Calu3 (cell line): ENCODE measurements at places on chromosomes 1 and 21. TPM values are rescaled to one million over a fixed set of nuclear protein-coding genes. Genes with fewer than 3 reads are reported as not detected.

YTHDF2 gene
- 106 and 117 TPM in 2 replicates for total RNA-seq

VANGL2 gene
- 2.0 and 2.3 TPM in 2 replicates for total RNA-seq

PADI2 gene
- 1.3 and 2.7 TPM in 2 replicates for total RNA-seq

ILDR2 gene
- 0.91 and 1.9 TPM in 2 replicates for total RNA-seq

CALML6 gene
- 0.59 and 1.3 TPM in 2 replicates for total RNA-seq

CENPF gene
- total RNA-seq = 118 and 144 TPM in 2 replicates

SLC35F3 gene
- total RNA-seq = 0.54 and 0.66 TPM in 2 replicates

RBM11 gene
- 0.81 and 1.7 TPM in 2 replicates for total RNA-seq

GNG12 gene
- 72.2 and 85.6 TPM in 2 replicates for total RNA-seq

EPHB2 gene
- total RNA-seq = 15.6 and 19.3 TPM in 2 replicates

NPPB gene
- total RNA-seq = not detected in 2 replicates

DNA sequence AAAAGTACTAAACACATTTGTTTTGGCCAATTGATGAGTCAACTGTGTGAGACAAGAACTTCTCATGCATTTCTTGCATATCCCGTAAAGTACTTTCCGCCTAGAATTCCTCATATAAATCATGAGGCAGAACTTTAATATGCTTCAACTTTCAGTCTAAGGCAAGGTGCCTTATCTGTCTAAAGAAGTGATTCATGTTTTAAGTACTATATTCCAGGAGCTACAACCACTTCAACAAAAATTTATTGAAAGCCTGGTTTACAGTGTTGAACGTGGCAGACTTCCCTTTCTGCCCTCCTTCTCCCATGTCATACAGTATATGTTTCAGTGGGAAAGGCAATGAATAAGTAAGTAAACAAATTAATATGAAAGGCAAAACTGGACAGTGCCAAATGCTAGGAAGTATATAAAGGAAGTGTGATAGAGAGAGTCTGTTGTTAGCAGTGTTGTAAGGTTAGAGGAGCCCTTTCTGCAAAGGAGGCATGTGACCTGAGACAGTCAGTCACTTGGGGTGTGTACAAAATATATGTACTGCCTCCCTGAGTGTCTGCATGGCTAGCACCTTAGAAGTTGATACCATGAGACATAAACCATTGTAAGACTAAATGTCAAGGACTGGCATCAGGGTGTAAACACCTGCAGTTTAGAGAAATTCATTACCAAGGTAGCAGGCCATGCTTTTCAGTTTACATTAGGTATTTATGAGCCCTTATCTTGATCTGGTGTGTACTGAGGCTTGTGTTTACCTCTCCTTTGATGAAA lies 362.2 kb downstream of the SRGAP2C start:
- no peak overlapping the region for H3K4me3 ChIP-seq
- no peaks in the 10 kb centered on the region for H3K4me1 ChIP-seq
- no peaks in the 10 kb centered on the region for H3K27me3 ChIP-seq
- no peak for DNase-seq
- H3K27ac ChIP-seq = no peak overlapping the region

- no peaks in the 10 kb centered on the region for H3K36me3 ChIP-seq
Measured at GRCh38 chr1:183730107-183730724, 74.7 kb upstream of the RGL1 start.

DNA sequence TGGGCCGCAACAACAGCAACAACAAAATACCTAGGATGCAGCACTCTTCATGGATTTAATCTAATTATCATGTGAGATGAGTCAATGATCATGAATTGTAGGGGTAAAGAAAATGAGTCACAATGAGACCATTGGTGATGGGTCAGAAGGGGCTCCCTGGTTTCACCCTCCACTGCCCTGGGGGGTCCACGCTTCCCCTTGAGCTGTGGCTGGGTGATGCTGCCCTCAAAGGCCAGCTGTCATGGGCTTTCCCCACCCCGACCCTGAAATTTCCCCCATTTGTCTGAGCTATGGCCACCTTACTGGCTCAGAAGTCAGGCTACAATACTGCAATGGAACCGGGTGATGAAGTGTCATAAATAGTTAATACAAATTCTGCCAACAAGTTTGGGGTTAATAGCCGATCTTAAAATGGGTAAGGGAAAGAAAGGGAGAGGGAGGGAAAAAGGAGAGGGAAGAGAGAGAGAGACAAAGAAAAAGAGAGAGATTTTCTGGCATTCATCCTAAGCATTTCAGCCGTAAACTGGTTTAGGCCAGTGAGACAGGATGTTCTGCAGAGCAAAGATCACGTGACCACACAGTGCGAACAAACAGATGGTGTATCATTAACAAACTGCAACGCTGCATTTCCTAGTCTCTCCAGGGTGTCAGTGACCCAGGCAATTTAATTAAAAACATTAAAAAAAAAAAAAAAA lies 143.4 kb upstream of the ERRFI1 start:
- H3K27me3 ChIP-seq = no peaks in the 10 kb centered on the region
- DNase-seq = peak; percentile 58
- peaks cover 13% of the 10 kb centered on the region for H3K4me1 ChIP-seq
- peaks cover 17% of the 10 kb centered on the region for H3K36me3 ChIP-seq
- peak overlapping the region; percentile 25 for H3K4me3 ChIP-seq
- H3K27ac ChIP-seq = peak overlapping the region; percentile 93

GRCh38 chr21:45432575-45433255 lies 27.8 kb downstream of the COL18A1 start:
- H3K27ac ChIP-seq = no peak overlapping the region
- H3K4me1 ChIP-seq = peaks cover 16% of the 10 kb centered on the region
- no peak for DNase-seq
- H3K27me3 ChIP-seq = no peaks in the 10 kb centered on the region
- peaks cover 5% of the 10 kb centered on the region for H3K36me3 ChIP-seq

- no peak for DNase-seq
- H3K4me1 ChIP-seq = no peaks in the 10 kb centered on the region
- no peak overlapping the region for H3K4me3 ChIP-seq
Measured at GRCh38 chr1:38191461-38191860, 144.9 kb upstream of the POU3F1 start.

DNA sequence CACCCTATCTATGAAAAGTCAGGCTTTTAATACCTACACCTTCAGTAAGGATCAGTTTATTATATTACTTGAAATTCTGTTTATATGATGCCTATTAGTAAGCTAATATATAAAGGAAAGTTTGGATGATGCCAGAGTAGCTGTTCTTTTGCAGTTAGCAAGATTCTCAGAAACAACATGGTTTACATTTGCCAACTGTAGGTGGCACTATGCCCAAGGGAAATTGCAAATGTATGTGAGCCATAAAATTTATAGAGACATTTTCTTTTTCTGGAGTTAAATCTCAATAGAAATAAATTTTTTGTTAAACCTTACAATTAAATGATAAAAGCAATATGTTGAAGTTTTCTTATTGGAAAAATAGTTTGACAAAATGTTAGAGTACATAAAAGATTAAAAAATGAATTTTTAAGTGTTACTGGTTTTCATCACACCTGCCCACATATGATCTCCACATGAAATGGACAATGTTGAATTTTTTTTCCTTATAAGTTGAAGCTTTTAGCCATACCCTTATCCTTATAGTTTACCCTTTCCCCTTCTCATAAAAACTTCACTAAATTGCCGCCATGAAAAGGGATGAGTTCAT lies 32.1 kb upstream of the EPHX4 start:
- no peaks in the 10 kb centered on the region for H3K36me3 ChIP-seq
- no peaks in the 10 kb centered on the region for H3K4me1 ChIP-seq
- H3K4me3 ChIP-seq = no peak overlapping the region

GRCh38 chr1:12548973-12549459 lies 69.0 kb downstream of the DHRS3 start:
- H3K36me3 ChIP-seq = peaks cover 33% of the 10 kb centered on the region
- DNase-seq = no peak
- H3K27me3 ChIP-seq = no peaks in the 10 kb centered on the region
- peak overlapping the region; percentile 37 for H3K4me3 ChIP-seq
- H3K4me1 ChIP-seq = peaks cover 31% of the 10 kb centered on the region

DNA sequence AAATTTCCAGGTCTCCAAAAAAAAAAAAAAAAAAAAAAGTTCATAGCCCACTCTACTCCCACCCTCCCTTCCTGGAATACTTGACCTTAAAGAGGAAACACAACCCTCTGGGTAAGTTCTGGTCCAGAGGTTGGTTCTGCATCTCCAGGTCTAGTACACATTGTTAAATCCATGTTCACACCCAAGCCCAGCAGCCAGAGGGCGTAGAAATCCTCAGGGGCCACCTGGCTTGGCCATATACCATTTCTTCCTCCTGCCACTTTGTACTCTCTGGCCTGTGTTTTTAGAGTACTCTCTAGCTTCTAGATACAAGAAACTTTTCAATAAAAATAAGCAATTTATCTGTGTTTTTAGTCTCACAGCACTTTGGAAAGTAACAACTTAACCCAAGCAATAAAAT lies 89.3 kb downstream of the PHTF1 start:
- DNase-seq = no peak
- H3K36me3 ChIP-seq = peaks cover 6% of the 10 kb centered on the region
- peaks cover 19% of the 10 kb centered on the region for H3K4me1 ChIP-seq

GRCh38 chr1:205681364-205681763 lies 1.1 kb upstream of the SLC45A3 start:
- H3K27ac ChIP-seq = peak overlapping the region; percentile 6
- peaks cover 21% of the 10 kb centered on the region for H3K4me1 ChIP-seq
- peaks cover 27% of the 10 kb centered on the region for H3K36me3 ChIP-seq
- H3K27me3 ChIP-seq = no peaks in the 10 kb centered on the region
- H3K4me3 ChIP-seq = peak overlapping the region; percentile 91

DNA sequence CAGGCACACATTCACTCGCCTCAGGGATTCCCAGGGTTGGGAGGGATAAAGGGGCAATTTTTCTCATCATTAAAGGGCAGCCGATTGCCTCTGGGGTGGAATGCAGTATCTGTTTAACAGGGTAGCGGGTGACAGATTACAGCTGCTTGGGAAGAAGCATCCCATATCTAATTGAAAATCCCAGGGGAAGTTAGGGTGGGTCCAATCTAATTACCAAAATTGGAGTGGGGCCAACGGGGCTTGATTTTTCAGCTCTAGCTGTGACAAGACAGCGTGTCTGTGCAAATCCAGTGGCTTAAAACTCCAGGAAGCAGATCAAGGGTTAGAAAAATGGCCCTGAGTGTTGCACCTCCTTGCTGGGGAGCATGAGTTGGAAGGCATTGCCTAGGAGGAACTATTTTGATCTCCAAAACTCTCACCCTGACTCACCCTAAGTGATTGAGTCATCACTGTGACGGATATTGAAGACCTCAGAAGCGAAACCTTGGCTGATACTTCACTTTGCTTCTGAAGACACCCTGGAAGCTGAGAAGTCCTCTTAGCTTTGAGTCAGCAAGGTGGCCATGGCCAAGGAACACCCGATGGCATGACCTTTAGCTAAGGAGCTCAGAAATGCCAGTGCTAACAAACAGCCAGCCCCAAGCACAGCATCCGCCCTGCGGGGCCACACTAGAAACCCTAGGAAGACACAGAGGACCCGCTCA lies 46.0 kb downstream of the GRHL3 start:
- no peak for DNase-seq
- H3K4me3 ChIP-seq = no peak overlapping the region
- H3K4me1 ChIP-seq = no peaks in the 10 kb centered on the region
- H3K27me3 ChIP-seq = no peaks in the 10 kb centered on the region
- no peaks in the 10 kb centered on the region for H3K36me3 ChIP-seq

GRCh38 chr21:31042080-31042464 lies 3.8 kb upstream of the KRTAP19-8 start:
- H3K27me3 ChIP-seq = peaks cover 9% of the 10 kb centered on the region
- no peak for DNase-seq
- no peaks in the 10 kb centered on the region for H3K4me1 ChIP-seq
- H3K4me3 ChIP-seq = no peak overlapping the region
- H3K36me3 ChIP-seq = no peaks in the 10 kb centered on the region
- no peak overlapping the region for H3K27ac ChIP-seq

- H3K27me3 ChIP-seq = no peaks in the 10 kb centered on the region
- no peak overlapping the region for H3K27ac ChIP-seq
- no peaks in the 10 kb centered on the region for H3K36me3 ChIP-seq
Measured at GRCh38 chr1:247740721-247741120, 2.3 kb downstream of the OR14K1 start.

GRCh38 chr1:169849346-169850022 lies 44.2 kb downstream of the SCYL3 start:
- DNase-seq = no peak
- H3K4me3 ChIP-seq = no peak overlapping the region
- no peak overlapping the region for H3K27ac ChIP-seq
- no peaks in the 10 kb centered on the region for H3K4me1 ChIP-seq

DNA sequence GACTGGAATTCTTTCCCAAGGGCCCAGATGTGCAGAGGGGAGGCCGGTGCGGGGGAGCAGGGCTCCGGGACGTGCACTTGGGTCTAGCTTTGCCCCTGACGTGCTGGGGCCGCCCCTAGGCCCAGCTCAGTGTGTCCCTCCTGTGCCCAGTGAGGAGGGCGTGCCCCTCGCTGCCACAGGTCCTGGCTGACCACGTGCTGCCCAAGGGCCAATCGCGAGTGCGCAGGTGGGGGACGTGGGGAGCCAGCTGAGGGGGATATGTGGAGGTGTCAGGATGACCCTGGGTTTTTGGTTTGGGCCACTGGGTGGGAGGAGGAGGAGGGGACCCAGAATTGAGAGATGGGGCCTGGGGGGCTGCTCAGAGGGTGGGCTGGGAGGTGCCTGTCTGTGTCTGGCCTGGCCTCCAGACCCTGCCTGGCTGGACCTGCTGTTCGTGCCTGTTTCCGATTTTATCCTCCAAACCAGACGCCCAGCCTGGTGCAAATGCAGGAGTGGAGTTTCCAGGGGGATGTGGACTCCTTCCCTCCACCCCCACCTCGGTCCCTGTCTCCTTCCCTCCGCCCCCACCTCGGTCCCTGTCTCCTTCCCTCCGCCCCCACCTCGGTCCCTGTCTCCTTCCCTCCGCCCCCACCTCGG lies 6.1 kb upstream of the RNF223 start:
- peak overlapping the region; percentile 50 for H3K4me3 ChIP-seq
- DNase-seq = peak; percentile 63

- H3K27me3 ChIP-seq = no peaks in the 10 kb centered on the region
- DNase-seq = no peak
- no peaks in the 10 kb centered on the region for H3K36me3 ChIP-seq
- no peak overlapping the region for H3K27ac ChIP-seq
- H3K4me3 ChIP-seq = no peak overlapping the region
Measured at GRCh38 chr21:28822486-28823335, 170.0 kb downstream of the LTN1 start.

GRCh38 chr1:202553560-202554038 lies 156.7 kb downstream of the SYT2 start:
- H3K27me3 ChIP-seq = no peaks in the 10 kb centered on the region
- H3K4me1 ChIP-seq = peaks cover 10% of the 10 kb centered on the region
- DNase-seq = no peak
- no peak overlapping the region for H3K4me3 ChIP-seq
- no peaks in the 10 kb centered on the region for H3K36me3 ChIP-seq

DNA sequence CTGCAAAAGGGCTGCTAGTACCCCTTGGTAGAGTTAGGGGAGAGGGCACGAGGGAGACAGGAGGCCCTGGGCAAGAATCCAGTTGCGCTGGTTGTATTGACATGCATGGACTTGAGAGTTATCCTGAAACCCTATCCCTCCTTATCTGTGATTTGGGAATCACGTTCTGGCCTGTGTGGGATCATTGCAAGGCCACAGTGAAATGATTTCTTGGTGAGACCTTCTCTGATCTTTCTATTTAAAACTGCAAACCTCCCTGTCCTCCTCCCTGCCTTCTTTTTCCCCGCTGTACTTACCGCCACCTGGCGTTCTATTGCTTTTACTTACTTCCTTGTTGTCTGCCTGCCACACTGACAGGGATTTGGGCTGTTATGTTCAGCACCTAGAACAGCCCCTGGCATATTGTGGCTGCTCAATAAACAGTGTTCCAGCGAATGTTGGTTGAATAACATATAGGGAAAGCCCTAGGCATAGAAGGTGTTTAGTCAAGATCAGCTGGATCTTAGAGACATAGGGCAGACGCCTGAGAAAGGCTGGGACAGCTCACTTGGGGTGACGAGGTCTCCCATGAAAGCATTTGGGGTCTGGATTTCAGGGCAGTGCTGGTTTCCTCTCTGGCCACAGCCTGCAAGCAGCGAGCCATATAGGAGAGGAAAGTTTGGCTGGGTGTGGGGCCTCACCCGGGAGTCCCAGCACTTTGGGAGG lies 25.6 kb downstream of the ALPL start:
- peaks cover 57% of the 10 kb centered on the region for H3K27me3 ChIP-seq
- H3K4me1 ChIP-seq = no peaks in the 10 kb centered on the region
- DNase-seq = peak; percentile 51
- no peaks in the 10 kb centered on the region for H3K36me3 ChIP-seq
